ENCODE measurements at places on chromosomes 12 and 14. TPM values are rescaled to one million over a fixed set of nuclear protein-coding genes. Genes with fewer than 3 reads are reported as not detected.

The GPR137C gene
- 6.7 TPM for total RNA-seq

The PTPRR gene
- 6.2 TPM for total RNA-seq

The KIF26A gene
- total RNA-seq = 4.3 TPM

The HIF1A gene
- total RNA-seq = 167 TPM

All from spinal cord (tissue), 10 donors.